ENCODE measurements at places on chromosomes 5 and 9. TPM values are rescaled to one million over a fixed set of nuclear protein-coding genes. Genes with fewer than 3 reads are reported as not detected.
A peak's percentile ranks its signal among the peaks of the same experiment; 100 is the strongest.

- no peaks in the 10 kb centered on the region for H3K27me3 ChIP-seq
- peak; percentile 93 for DNase-seq
- H3K4me3 ChIP-seq, result no peak overlapping the region
- peak overlapping the region; percentile 50 for H3K27ac ChIP-seq
- no peaks in the 10 kb centered on the region for H3K36me3 ChIP-seq
These were observed 57.8 kb upstream of the LIFR start for GRCh38 chr5:38613992-38614836.

SLC23A1 gene
- total RNA-seq, result 0.78 TPM

GRCh38 chr5:148880696-148881095 lies 54.3 kb downstream of the ADRB2 start:
- H3K27me3 ChIP-seq, result no peaks in the 10 kb centered on the region

KCTD16 gene
- 4.3 TPM for total RNA-seq

DNA sequence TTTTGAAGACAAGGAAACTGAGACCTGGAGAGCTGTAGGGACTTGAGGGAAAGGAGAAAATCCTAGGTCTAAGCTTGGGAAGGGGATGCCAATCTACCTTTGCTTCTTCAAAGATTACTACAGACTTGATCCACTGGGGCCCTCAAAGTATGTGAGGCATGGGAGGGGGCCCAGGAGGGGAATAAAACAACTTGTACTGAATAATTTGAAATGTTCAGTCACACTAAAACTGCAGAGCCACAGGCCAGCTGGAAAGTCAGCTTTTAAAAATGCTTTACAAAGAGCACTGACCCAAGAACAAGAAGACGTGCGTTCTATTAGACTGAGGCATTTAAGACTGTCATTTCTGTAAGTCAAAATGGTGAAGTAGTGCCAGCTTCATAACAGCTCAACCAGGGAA lies 13.6 kb downstream of the IL33 start:
- peaks cover 51% of the 10 kb centered on the region for H3K4me1 ChIP-seq
- no peak overlapping the region for H3K27ac ChIP-seq
- no peak overlapping the region for H3K4me3 ChIP-seq
- no peak for DNase-seq
- H3K27me3 ChIP-seq, result no peaks in the 10 kb centered on the region

DNA sequence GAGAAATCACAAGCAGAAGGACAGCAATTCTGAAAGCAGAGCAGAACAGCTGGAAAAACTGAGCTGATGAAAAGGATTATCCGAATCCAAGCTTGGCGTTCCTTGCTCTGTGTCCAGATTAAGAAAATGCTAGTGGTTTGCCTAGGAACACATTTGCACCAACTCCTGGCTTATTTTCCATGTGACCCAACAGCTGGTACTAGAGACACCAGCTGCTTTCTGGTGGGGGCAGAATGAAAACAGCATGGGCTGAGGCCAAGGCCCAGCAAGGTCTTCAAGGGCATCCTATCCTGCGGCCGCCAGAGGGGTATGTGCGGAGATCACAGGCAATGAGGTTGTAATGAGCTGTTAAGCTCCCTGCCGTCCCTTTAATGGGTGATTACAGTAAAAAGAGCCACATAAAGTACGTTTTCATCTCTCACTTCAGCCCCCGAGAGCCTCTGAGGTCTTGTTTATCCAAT lies 131.5 kb downstream of the DOCK8 start:
- no peaks in the 10 kb centered on the region for H3K36me3 ChIP-seq
- H3K27me3 ChIP-seq, result no peaks in the 10 kb centered on the region
- H3K4me3 ChIP-seq, result no peak overlapping the region
- no peak overlapping the region for H3K27ac ChIP-seq

GRCh38 chr9:24035816-24036215 lies 209.8 kb upstream of the ELAVL2 start:
- H3K4me3 ChIP-seq, result no peak overlapping the region
- no peaks in the 10 kb centered on the region for H3K4me1 ChIP-seq
- no peaks in the 10 kb centered on the region for H3K27me3 ChIP-seq
- DNase-seq, result no peak
- no peak overlapping the region for H3K27ac ChIP-seq

IGIP gene
- total RNA-seq, result 6.3 TPM

SNCAIP gene
- total RNA-seq, result 2.6 TPM

Data from body of pancreas (tissue), 4 donors.